ENCODE measurements at places on chromosomes 3 and 15.

DNA sequence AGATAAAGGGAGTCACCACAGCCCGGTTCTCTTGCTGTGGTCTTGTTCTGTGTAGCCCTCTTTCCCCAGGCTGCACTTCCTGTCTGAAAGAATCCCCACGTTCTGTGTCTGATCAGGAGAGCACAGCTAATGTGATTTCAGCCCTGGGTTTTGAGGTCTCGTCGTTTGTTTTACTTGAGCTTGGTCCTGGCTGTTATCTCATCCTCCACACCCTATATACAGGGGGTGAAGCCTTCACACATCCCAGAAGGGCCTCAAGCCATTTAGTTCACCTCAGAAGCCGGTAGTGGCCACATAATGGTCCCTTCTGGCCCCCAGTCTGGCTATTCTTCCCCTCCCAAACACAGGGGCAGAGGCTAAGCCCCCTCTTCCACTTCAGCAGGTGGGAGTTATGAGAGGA lies 115.6 kb downstream of the PDE8A start:
- DNase-seq, result no peak

DNA sequence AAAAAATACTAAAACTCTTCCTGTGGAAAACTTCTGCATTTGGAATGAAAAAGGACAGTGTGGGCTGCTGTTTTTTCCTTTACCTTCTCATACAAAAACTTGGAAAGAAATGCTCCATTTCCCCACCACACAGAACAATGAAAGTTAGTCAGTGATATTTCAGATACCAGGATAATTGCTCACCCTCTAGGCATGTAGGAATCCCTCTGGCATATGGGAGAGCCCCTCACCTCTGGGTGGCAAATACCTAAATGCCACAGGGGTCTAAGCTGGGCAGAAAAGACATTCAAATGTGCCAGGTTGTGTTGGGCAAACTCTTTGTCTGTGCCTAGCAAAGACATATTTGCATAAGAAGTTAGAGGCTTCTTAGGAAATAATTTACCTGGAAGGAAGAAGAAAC lies 560.3 kb upstream of the NR2F2 start:
- no peak for DNase-seq

- peak; percentile 34 for DNase-seq
Measured at GRCh38 chr3:161371441-161372320, at the start of gene SPTSSB. Gene SPTSSB (minus strand): TSS chr3:161371517. CDS start chr3:161346323, 25,194 bp downstream.

DNA sequence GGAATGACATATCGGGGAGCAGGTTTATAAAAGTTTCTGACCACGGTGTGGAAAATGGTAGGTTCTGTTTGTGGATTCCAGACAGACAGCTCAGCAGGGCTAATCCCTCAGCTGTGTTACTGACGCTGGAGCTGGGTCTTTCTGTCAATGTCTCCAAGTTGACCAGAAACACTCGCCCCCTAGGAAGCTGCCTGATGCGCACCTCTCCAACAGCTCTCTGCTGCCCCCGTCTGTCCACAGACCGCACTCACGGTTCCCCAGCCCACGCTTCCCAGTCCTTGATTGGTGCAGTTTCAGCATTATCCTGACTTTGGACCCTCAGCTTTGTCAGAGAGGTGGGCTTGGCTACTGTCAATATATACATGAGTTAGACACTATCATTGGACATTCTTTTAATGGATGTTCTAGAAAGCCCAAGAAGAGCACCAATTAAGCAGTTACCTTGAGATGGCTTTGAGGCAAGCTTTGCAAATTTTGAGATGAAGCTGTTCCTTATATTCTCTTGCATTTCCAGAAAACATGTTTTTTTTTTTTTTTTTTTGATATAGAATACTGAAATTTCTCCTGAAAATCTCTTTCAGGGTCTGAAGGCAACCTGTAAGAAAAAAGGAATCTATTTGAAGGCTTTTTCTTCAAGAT lies 98.9 kb upstream of the TBC1D5 start:
- peak; percentile 67 for DNase-seq

GRCh38 chr3:12409684-12410596 lies 74.3 kb upstream of the TSEN2 start:
- no peak for DNase-seq

GRCh38 chr15:42270996-42271395 lies 2.0 kb upstream of the GANC start:
- DNase-seq, result no peak

- no peak for DNase-seq
Measured at GRCh38 chr3:126468028-126468891, 7.4 kb downstream of the ZXDC start.

DNA sequence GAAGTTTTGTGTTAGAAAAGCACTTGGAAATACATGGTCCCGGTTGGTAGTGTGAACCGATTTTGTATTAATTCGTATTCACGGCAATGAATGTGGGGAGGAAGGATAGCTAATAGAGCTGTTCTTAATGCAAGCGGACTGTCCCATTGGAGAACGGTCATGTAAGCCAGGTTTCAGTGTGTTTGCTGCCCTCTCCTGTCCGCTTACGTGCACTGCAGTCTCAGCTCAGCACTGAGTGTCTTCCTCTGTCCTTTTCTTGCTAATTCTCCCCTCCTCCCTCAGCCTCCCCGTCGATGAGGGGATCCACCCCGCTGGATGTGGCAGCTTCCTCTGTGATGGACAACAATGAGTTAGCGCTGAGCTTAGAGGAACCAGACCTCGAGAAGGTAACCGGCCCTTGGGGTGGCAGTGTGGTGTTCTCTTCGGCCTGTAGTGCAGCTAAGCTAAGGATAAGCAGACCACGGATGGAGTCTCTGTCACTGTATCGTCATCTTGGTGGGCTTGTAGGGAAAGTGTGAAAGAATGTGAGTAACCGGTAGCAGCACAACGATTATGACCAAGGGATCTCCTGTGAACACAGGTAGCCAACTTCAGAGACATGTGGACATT lies 267.5 kb upstream of the CHRM5 start:
- DNase-seq, result peak; percentile 46

DNA sequence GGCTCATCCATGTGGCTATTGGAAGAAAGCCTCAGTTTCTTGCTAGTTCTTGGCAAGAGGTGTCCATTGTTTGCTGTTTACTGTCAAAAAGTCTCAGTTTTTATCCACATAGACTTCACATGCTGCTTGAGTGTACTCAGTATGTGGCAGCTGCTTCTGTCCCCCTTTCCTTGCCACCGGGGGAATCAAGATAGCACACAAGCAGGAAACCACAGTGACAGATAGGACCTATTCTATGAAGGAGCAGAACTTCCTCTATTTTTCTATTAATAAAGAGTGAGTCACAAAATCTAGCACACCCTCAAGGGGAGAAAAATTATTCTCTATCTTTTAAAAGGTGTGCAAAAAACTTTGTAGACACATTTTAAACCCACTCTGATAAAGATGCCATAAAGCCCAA lies 121.4 kb upstream of the GMNC start:
- DNase-seq, result no peak

DNA sequence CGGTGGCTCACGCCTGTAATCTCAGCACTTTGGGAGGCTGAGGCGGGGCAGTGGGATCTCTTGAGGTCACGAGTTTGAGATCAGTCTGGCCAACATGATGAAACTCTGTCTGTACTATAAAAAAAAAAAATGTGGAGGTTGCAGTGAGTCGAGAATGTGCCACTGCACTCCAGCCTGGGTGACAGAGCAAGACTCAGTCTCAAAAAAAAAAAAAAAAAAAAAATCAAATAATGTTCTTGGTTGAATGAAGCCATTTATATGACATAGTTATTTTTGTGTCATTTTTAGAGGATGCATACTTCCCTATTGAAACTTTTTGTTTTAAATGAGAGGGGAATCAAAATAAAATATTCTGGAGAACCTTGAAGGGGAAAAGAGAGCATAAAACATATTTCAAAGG lies 3.1 kb downstream of the HMCES start:
- no peak for DNase-seq

GRCh38 chr15:52288051-52288942 lies 7.3 kb downstream of the MYO5C start:
- DNase-seq, result no peak

GRCh38 chr3:180189310-180189648 lies 152.5 kb upstream of the PEX5L start:
- no peak for DNase-seq

- no peak for DNase-seq
Measured at GRCh38 chr15:91535856-91536500, 317.5 kb upstream of the SLCO3A1 start.

GRCh38 chr3:16848007-16848406 lies 36.7 kb upstream of the PLCL2 start:
- no peak for DNase-seq

- DNase-seq, result no peak
Measured at GRCh38 chr3:125142420-125142778, 70.1 kb downstream of the SLC12A8 start.

GRCh38 chr3:45816544-45816943 lies 20.2 kb upstream of the SLC6A20 start:
- no peak for DNase-seq

DNA sequence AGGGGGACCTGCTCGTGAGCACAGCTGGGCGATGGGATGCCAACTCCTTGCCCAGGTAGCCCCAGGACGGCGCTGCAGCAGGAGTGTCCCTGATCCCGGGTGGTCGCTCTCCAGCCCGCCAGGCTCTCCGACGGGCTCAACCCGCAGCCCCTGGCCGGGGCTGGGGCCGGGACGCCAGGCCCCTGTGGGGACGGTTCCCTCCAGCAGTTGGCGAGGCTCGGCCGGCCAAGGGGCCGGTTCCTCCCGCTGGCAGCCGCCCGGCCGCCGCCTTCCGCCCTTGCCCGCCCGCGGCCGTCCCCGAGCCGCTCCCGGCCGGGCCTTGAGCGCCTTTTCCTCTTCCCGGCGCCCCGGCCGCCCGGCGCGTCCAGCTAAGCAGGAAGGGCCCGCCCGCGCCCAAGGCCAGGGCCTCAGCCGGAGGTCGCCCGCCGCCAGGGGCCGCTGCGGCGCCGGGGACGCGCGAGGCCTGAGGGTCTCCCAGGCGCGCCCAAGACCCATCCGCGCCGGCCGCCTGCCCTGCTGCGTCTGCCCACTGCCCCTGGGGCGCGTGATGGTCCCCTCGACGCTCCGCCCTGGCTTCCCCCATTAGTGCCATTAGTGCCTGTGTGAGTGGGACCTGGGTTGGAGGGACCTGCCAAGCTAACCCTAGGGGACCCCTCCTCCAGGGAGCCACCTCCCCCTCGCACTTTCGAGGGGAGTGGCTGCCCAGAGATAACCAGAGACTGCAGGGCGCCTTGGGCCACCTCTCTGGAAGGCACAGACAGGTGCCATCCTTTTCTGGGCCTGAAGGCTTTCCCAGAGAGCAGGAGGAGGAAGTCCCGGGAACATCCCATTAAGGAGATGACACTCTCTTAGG lies 106.4 kb downstream of the FBLN2 start:
- DNase-seq, result peak; percentile 42

DNA sequence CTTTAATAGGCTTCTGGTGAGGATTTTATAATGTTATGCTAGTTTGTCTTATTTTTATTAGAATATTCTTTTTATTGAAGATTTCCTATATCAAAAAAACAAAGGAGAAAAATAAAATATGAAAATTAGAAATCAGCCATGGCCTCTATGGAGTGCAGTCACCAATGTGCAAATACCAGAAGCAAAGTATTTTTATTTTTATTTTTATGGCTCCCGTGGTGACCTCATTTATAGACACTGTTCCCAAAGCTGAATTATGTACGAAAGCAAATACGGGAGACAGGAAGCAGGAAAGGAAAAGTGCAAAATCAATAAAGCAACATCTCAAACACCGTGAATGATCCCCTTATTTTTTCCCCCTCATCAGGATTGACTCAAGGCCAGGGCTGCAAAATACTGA lies 35.1 kb downstream of the DAZL start:
- DNase-seq, result no peak

DNA sequence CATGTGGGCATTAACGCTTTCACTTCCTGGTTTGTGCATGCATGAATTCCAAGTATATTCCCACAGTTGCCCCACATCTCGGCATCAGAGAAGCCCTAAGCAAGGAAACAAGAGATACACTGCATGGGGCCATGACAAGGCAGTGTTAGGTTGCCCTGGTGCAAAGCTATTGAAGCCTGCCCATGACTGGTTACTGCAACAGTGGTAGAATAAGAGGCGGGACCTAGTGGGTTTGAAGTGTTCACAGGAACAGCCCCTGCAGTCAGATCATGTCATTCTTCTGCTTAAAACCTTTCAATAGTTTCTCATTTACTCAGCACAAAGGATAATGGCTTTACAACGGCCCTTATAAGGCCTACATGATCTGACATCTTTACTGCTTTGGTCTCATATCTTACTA lies 80.9 kb upstream of the TOPAZ1 start:
- DNase-seq, result no peak

GRCh38 chr15:52579852-52580251 lies 11.0 kb upstream of the ARPP19 start:
- DNase-seq, result no peak

DNA sequence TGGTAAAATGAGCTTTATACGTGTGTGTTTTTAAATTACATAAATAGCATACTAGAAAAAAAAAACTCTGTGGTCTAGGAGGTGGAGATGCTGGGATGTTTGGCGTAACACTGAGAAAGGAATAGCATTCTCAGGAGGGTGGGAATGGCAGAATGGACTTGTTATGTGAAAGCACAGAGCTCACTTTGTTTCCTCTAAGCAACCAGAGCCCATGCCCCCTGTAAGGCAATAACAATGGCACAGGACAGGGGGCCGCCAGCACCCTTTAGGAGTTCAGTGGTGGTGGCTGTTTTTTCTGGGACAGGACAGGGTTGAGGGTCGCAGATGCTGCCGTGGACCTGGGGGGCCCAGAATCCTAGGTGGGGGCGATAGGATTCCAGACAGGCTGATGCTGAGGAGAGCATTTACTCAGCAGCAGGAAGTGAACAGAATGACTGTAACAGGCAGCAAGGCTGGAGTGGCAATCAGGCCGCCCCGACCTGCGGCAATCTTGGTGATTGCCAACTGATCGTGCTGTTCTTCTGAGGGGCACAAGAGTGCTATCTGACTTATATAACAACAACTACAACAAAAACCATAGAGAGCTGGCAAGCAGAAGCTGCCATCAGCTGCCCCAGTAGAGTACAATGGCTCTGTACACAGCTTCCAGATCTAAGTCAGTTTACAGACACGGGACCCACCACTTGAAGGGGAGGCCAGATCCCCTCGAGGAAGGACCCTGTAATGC lies 160.4 kb downstream of the UACA start:
- no peak for DNase-seq

DNA sequence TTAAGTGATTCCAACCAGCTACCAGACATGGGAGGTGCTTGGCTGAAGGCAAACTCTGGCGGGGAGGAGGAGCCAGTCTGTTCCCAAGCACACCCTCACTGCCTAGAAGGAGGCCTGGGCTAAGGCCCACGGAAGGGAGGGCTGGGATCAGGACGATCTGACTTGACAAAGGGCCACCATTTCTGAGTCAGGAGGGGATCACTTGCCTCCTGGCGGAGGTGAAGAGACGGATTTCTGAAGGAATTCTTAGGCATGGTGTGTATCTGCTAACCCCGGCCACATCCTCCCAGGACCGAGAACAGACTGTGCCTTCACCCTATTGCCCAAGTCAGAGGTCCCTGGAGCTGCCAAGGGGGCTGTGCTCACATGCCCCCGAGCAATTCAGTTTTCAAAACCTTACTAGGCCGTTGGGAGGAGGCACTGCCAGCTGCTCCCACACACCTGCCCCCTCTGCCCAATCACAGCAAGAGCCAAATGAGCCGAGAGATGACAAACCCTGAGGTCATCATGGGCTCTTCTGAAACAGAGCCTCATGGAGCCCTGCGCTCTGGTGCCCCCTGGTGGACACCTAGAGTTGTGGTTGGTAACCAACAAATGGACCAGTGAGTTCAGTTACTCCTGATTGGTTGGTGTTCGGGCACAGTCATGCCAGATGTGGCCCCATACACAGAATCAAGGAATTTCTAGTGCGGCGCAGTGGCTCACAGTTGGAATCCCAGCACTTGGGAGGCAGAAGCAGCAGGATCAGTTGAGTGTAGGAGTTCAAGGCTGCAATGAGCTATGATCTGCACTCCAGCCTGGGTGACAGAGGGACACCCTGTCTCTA lies 6.5 kb upstream of the TNK2 start:
- DNase-seq, result peak; percentile 92

GRCh38 chr15:72276326-72276700 lies 4.0 kb upstream of the PARP6 start:
- no peak for DNase-seq

All from activated T-cell treated with anti-CD3 and anti-CD28 coated beads for 48 hours (primary cell).